ENCODE measurements at places on chromosomes 12 and 14.

DNA sequence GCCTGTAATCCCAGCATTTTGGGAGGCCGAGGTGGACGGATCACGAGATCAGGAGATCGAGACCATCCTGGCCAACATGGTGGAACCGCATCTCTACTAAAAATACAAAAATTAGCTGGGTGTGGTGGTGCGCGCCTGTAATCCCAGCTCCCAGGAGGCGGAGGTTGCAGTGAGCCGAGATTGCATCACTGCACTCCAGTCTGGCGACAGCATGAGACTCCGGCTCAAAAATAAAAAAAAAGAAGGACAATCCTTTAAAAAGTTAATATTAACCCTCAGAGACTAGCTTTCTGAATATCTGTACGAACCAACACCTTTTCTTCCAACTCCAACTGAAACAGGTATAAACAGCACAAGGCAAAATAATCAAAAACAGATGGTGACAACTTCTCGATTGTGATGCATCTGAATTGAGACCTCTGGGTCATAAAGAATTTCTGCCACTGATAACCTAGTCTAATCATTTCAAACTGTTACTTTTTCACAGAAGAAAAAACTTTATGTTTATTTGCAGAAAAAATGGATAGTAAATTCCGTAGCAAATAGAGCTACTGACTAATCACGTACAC lies 27.8 kb downstream of the CLIP1 start:
- no peak for DNase-seq

DNA sequence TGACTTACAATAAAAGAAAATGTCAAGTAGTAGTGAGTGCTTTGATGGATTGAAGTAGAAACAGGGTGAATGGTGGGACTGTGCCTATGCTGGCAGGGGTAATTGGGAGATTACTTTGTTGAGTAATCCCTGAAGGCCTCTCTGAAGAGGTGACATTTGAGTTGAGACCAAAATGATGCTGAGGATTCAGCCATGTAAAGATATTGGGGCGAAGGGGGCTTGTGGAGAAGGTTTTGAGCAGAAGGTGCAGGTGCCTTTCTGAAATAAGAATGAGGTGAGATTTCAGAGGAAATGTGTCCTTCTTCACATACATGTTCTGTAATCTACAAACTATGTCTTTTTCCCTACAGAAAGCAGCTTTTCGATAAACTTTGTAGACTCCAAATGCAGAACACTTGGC lies 8.0 kb downstream of the GNG2 start:
- no peak for DNase-seq

- DNase-seq: peak; percentile 97
These were observed 23.0 kb upstream of the EIF2B2 start for GRCh38 chr14:74979442-74980397.

DNA sequence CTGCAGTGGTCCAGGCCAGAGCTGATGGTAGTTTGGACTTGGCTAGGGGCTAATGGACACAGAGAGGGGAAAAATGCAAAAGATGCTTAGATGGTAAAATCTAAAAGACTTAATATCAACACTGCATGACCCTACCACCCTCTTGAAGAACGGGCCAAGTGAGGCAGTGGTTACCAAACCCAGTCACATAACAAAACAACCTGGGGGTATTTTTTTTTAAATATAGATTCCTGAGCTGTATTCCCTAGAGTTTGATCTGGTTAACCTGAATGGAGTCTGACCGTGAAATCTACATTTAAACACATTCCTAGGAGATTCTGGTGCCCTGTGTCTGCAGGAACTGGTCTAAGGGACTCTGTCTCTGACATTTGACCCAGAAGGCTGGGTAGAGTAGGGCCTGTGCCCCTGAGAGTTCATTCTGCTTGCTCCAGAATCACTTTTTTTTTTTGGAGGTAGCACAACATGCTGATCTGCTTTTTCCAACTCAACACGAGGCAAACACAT lies 15.7 kb downstream of the ABHD4 start:
- DNase-seq: no peak

DNA sequence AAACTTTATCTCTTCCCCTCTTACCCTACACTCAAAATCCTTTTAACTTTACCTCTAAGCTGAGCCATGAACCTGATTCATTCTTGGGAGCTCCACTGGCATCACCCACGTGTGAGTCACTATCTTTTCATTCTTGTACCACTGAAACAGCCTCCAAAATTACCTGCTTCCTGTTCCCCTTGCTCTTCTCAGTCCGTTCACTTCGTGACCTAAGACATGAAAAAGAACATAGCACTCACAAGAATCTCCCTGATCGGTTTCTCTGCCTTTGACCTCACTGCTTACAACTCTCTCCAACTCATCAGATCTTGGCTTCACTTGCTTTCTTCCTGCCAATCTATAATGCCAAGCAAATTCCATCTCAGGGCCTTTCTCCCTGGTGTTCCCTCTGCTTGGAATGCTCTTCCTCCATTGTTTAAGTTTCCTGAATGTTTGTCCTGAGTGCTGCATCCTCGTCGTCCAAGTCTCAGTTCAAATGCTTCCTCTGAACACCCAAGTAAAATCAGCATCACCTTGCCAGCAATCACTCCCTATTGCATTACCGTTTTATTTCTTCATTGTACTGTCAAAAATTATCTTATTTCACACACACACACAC lies 9.2 kb downstream of the GLIPR1 start:
- DNase-seq: no peak

DNA sequence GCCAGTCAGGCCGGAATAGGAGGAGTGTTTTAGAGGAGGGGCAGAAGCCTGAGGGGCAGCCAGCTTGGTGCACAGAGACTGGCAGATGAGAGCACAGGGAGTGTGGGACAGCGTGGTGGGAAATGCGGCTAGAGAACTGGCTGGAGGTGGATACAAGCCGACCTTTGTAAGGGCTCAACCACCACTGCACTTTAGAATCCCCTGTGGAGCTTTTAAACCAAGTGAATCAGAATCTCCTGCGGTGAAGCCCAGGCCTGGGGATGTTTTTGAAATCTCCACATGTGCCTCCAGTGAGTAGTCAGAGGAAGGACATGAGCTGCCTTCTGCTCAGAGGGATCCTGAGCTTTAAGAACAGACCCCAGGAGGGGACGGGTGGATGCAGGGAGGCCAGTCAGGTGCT lies 10.9 kb upstream of the PCED1B start:
- no peak for DNase-seq

GRCh38 chr12:59115995-59116394 lies 195.7 kb upstream of the LRIG3 start:
- DNase-seq: peak; percentile 6

- DNase-seq: no peak
These were observed 358.0 kb downstream of the DAD1 start for GRCh38 chr14:22231018-22231417.

- DNase-seq: peak; percentile 76
These were observed 9.2 kb upstream of the PALS1 start for GRCh38 chr14:67232066-67232465.

GRCh38 chr12:44780221-44780790 lies 95.8 kb downstream of the NELL2 start:
- no peak for DNase-seq

- no peak for DNase-seq
These were observed 87.7 kb downstream of the PTPRB start for GRCh38 chr12:70549340-70550179.

- no peak for DNase-seq
These were observed 50.5 kb upstream of the KRR1 start for GRCh38 chr12:75561921-75562320.

DNA sequence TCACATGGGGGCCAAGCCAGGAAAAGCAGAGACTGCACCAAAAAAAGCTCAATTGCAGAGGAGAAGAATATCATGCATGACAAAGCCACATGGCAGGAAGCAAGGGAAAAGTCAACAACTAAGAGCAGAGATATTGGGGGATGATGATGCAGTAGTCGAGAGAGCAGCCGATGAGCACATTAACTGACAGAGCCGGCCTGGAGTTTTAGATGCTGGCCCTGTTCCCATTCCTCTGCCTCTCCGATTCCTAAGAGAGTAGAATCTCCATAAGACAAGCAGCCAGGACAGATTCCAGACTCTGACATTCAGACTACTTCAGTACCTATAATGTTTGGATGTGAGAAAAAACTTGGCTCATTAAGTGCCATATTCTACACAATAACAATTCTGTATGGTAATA lies 155.9 kb downstream of the KCNH5 start:
- DNase-seq: no peak

DNA sequence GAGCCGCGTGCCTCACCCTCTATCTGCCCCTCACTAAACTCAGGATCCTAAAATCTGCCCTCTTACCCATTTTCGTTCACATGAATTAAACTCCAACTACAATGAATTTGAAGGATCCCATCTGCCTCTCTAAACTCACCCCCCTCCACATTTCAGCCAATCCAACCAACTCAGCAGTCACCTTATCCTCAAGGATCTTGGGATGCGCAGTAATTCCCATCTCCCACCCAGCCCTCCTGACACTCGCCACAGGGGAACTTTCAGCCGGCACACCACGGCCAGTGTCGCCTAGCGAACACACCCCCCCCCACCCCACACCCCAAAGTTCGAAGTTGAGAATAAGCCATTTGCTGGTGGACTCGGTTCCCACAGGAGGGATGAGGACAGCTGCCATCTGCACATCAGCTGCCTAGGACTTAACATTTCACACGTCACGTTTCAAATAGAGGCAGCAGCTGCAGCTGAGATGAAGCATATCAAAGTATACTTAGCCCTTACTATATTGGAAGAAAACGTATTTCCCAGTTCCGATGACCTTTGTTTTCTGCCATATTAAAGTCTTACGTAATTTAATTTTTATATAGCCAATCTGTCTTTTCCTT lies 8.7 kb upstream of the SELPLG start:
- DNase-seq: peak; percentile 95

- DNase-seq: no peak
These were observed 13.8 kb downstream of the UBE2N start for GRCh38 chr12:93427779-93428564.

DNA sequence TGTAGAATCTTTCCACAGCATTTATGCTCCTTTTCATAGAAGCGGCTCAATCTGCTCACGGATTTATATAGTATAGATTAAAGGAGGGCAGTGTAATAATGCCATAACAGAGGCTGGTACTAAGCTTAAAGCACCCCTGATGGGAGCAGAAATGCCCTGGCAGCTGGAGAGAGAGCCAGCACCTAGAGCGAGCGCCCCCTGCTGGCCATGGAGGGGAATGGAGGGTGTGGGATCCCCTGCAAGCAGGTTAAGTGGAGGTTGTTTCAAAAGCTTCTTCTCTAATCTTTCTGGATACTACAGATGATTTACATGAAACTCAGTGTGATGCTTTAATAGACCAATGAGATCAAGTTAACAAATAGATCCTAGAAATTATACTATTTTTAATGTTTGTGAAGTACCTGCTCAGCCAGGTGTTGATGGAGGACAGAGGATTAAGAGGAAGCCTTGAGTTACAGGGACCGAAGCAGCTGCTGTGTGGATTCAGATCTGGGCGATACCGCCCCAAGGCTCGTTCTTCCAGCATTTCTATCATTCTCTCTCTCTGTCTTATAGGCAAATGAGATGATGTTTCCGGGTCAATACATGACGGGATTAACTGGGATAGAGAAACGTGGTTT lies 1519.3 kb upstream of the TMEM132C start:
- DNase-seq: peak; percentile 34
